ENCODE measurements at places on chromosomes 11 and 22.

DNA sequence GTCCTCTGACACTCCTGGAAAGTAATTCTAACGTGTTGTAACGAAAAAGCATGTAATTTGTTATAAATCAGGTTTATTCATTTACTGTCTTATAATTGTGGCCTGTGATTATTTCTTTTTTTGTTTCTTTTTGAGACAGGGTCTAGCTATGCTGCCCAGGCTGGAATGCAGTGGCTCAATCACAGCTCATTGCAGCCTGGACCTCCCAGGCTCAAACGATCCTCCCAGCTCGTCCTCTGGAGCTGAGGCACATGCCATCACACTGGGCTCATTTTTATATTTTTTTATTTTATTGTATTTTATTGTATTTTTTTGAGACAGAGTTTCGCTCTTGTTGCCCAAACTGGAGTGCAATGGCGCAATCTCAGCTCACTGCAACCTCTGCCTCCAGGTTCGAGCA lies 15.9 kb downstream of the DENND5A start:
- no peak for DNase-seq

DNA sequence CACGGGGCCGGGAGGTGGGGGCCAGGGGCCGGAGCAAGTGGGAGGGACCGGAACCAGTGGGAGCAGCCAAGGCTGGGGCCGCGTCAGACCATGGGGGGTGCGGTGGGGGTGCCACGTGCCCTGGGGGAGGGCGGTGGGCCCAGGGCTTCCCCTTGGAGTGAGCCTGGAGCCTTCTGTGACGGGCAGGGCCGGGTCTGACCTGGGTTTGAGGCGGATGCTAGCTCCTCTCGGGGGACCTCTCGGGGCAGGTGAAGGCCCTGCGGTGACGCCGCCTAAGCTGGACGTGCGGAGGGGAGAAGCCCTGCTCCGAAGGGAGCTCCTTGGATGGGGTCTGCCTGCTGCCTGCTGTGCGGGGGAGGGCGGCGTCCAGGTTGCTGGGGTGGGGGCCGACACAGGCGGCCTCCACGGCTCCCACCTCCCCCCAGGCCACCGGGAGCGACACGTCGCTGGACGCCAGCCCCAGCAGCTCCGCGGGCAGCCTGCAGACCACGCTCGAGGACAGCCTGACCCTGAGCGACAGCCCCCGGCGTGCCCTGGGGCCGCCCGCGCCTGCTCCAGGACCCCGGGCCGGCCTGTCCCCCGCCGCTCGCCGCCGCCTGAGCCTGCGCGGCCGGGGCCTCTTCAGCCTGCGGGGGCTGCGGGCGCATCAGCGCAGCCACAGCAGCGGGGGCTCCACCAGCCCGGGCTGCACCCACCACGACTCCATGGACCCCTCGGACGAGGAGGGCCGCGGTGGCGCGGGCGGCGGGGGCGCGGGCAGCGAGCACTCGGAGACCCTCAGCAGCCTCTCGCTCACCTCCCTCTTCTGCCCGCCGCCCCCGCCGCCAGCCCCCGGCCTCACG lies 115.0 kb downstream of the CACNA1I start:
- no peak for DNase-seq

DNA sequence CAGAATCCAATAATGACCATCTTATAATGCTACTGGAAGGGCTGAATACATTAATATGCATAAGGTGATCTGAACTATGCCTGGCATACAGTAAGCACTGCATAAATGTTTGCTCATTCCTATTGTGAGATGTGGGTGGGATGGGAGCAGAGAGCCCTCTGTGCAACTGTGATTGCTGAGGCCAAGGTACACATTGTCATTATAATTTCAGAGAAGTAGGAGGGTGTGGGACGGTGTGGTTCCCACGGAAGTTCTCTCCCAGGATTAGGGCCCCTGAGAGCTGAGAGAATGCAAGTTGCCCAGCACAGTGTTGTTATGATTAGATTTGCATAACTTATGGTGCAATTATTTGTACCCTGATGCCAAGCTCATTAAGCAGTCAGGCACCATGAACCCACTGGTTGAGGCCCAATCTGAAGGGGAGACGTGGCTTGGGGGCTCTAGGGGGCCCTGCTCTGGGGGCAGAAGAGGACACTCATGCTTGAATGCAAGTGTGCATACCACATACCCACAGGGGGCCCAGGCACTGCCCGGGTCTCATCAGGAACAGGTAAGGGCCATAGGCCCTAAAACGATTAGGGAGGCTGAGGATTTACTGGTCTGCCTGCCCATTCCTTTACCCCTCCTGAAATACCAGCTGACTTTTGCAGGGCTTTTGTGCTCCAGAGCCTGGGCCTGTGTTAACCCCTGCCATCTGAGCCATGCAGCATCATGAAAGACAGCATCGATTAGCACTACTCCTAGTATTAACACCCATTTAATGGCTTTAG lies 72.8 kb downstream of the THAP12 start:
- DNase-seq = no peak

DNA sequence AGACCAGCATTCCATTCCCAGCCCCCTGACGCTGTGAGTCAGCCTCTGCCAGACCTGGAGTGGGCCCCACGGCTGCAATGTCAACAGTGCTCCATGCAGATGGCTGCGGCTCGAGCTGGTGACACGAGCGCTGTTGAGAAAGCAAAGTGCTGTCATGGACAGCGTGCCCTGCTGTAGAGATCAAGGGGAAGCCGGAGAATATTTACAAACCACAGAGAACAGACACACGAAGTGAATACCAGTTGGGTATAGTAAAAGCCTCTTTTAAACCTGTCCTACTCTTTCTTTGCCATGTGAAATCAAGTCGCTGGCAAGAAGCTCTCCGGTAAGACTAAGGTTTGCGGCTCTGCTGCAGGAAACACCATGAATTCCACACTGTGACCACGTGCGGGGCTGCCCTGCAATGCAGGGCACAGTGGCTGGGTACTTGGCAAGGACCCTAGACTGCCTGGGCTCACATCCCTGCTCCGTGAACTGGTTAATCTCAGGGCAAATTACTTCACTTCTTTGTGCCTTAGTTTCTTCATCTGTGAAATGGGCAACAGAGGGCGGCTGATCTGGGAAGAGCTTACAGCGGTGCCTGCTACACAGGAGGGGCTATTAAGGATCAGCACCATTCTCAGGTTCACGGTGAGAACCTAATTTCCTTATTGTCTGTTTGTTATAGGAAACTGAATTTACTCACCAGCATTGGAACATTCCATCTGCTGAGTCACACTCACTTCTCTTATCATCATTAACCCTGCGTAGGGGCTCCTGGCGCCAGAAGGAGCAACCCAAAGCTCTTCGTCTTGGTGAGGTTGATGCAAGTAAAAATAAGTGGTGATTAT lies 27.8 kb upstream of the ELFN2 start:
- DNase-seq = peak; percentile 86

DNA sequence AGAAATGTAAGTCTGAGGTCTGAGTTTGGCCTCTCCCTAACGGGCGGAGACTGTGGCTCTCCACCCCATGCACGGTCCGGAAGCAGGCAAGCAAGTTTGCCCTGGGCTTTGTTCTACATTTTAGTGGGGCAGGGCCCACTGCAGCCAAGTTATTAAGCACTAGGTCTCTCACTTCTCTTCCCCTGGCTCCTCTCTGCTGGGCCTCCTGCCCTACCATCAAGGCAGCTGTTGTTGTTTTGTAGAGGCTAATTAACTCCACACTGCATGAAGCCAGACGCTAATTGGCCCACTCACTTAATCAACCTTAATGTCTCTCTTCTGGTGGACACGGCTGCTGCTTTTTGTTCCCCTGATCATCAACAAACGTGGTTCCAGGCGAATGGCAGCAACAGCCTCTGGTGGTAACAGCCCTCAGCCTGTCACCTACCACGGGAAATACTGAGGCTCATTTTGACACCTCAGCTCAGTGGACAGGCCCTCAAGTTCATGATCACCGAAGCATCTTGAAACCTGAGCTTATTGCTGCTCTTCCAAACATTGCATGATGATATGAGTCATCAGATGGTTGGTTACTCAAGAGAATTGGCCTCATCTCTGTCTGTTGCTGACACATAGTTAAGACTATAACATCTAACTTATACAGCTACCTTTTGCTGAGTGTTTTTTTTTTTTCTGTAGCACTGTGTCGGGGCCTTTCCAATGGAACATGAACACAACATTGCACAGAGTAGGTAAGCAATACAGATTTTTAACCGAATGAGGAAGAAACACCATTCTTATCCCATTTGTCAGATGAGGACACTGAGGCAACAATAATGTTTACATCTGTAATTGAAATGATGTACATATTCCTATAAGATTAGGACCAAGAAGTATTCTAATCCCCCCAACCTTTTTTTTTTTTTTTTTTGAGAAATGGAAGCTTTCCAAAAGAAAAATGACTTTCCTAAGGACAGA lies 20.8 kb upstream of the LMO2 start:
- DNase-seq = peak; percentile 85

GRCh38 chr11:122215244-122215992 lies 99.4 kb upstream of the BLID start:
- peak; percentile 84 for DNase-seq

- DNase-seq = no peak
Measured at GRCh38 chr11:85752890-85753581, 57.9 kb downstream of the SYTL2 start.

DNA sequence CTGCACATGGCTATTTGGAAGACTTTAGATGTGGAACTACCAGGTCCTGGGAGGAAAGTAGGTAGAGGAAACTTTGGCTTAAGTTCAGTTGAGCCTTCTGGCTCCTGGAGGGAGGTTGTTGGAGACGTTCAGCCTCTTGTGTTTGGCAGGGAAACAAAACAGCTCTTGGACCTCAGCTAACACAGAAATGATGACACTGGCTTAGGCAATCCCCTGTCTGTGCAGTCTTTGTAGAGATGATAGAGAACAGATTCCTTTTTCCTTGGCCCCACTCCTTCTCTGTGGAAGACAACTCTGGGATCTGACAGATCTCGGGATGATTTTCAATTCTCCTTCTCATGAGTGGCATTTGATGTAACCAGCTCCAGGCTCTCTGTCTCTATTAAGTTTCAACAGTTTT lies 428.5 kb downstream of the TMEM135 start:
- DNase-seq = no peak

GRCh38 chr11:109728056-109728455 lies 306.1 kb downstream of the C11orf87 start:
- peak; percentile 32 for DNase-seq

GRCh38 chr11:119306373-119306890 lies 10.5 kb downstream of the MCAM start:
- peak; percentile 79 for DNase-seq

- peak; percentile 93 for DNase-seq
Measured at GRCh38 chr11:78039919-78040671, 17.0 kb upstream of the KCTD14 start.

DNA sequence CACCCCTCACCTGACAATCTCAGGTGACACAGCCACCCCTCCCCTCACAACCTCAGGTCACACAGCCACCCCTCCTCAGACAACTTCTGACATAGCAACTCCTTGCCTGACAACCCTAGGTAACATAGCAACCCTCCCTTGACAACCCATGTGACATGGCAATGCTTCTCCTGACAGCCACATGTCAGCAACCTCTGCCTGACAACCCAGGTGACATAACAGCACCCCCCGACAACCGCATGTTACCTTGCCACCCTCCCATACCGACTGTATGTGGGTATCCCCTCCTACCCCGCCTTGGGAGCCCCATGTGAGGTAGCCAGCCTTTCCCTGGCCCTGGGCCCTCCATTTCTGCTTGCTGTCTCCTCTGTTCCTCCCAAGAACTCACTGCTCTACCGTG lies 77.7 kb upstream of the B3GAT1 start:
- DNase-seq = no peak

All from fibroblast of skin of back (primary cell).